ENCODE measurements at places on chromosomes 7 and 10.

- DNase-seq, result no peak
Observed at GRCh38 chr10:124436191-124436638, 13.6 kb downstream of the NKX1-2 start.

- DNase-seq, result no peak
Observed at GRCh38 chr7:151081170-151082101, 827 bp upstream of the FASTK start.

- DNase-seq, result no peak
Observed at GRCh38 chr10:77881636-77882035, 44.9 kb downstream of the DLG5 start.

- DNase-seq, result no peak
Observed at GRCh38 chr10:60295028-60295937, 94.4 kb downstream of the ANK3 start.

- no peak for DNase-seq
Observed at GRCh38 chr7:30150711-30151110, 15.9 kb downstream of the MTURN start.

DNA sequence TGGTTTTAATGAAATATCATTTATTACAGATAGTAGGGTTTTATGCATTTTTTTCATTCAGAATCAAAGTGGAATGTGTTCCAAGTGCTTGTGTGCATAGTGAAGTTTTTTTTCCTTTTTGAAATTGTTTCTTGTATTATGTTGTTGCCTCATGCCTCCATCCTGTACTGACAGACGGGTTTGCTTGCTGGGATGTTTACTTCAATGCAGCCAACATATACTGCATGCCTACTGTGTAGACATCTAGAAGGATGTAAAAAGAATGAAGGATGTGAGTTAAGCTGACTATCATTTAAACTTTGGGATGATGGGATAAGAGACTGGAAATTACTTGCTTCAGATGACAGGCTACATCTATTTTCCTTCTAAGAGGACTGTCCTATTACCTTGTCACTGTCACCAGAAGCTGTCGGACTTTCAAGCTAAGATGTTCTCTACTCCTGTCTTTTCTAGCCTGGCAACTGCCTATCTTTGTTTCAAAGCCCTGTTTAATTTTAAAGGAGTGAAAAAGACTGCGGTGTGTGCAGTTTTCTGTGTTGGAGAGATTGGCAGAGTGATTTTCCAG lies 243.7 kb downstream of the CDK14 start:
- DNase-seq, result no peak

DNA sequence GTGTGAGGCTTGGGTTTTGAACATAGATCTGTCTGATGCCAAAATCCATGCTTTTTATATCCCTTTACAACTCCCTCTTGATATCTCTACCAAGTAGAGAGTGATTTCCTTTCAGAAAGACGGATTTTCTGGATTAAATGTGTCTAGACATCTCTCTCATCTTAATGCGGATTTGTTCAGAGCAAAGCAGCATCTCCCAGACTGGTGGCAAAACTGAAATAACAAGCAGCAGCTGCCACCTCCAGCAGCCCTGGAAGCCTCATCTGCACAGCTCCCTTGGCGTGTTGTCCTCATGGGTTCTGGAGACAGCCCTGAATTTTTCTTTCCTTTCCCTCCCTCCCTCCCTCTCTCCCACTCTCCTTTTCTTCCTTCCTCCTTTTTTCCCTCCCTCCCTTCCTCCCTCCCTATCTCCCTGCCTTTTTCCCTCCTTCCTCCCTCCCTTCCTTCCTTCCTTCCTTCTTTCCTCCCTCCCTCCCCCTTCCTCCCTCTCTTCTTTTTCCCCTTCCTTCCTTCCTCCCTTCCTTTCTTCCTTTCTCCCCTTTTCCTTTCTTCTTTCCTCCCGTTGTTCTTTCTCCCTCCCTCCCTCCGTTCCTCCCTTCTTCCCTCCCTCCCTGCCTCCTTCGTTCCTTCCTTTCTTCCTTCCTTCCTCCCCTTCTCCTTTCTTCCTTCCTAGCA lies 639.9 kb downstream of the TYW1 start:
- DNase-seq, result no peak

- no peak for DNase-seq
Observed at GRCh38 chr10:23238015-23238414, 45.9 kb downstream of the PTF1A start.

- DNase-seq, result no peak
Observed at GRCh38 chr10:95847007-95847406, 60.8 kb upstream of the CC2D2B start.

- DNase-seq, result no peak
Observed at GRCh38 chr10:126090911-126091728, 194.8 kb downstream of the FANK1 start.

- DNase-seq, result no peak
Observed at GRCh38 chr7:25459057-25459456, 230.8 kb upstream of the NPVF start.

DNA sequence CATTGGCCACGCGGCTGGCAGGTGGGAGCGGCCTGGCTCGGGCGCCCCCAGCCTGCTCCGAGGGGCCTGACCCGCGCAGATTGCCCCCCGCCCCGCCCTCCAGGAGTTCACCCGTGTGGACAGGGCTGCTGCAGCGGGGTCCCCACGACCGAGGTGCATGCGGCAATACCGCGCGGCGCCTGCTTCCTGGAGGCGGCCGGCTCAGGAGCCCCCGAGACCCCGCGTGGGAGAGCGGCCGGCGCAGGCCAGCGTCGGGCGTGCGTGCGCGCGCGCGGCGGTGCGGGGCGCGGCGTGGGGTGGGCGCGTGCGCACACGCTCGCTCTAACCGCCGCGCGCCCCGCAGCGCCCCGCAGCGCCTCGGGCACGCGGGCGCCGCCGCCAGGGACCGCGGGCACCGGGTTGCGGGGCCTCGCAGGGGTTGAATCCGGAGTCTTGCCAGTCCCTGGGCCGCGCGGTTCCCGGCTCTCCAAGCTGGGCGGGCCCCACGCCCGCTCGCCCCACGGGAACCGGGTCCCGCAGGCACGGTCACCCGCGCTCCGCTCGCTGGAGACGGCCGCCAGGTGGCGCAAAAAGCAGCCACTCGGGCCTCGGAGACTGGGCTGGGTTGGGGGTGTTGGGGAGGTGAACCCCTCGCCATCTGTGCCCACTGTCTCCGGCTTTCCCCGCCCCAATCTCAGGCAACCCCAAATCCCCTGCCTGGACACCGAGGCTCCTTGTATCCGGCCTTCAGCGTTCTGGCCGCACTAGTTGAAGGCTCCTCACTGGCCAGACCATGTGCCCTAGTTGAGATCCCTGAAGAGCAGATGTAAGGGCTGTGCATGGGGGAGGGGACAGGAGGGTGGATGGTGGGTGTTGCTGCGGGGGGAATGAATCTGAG lies 1.3 kb upstream of the ACHE start:
- DNase-seq, result no peak

GRCh38 chr10:3395458-3395861 lies 222.9 kb upstream of the PITRM1 start:
- DNase-seq, result no peak

- no peak for DNase-seq
Observed at GRCh38 chr7:157488966-157489365, 152.2 kb downstream of the DNAJB6 start.

GRCh38 chr10:5782174-5782573 lies 31.1 kb downstream of the GDI2 start:
- DNase-seq, result no peak

GRCh38 chr10:113064039-113064438 lies 114.0 kb downstream of the TCF7L2 start:
- DNase-seq, result no peak

- no peak for DNase-seq
Observed at GRCh38 chr7:19920705-19921104, 147.3 kb upstream of the TMEM196 start.

- DNase-seq, result no peak
Observed at GRCh38 chr7:19610194-19610943, 98.5 kb downstream of the POLR1F start.

DNA sequence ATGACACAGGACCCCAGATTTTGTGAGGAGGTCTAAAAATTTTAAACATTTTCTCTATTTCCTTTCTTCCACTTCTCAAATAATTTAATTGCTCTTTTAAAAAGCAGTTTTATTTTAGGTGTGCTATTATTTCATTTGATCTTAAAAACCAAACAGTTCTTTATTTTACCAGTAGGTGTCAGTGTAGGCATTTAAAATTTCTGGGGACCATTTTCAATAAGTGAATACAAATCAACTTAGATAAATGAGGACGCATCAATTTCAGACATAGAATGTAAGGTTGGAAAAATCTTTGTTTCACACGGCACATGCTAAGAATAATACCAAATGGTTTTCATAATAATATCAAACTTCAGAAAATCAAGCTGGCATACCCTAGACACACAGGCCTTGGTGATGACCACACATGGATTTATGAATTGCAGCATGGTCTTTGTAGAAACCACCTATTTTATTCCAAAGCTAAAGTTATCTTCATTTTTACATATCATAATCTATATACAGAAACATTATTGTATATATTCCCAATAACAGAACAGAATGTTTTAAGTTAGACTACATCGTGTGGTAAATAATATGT lies 127.6 kb upstream of the SLC26A5 start:
- no peak for DNase-seq

DNA sequence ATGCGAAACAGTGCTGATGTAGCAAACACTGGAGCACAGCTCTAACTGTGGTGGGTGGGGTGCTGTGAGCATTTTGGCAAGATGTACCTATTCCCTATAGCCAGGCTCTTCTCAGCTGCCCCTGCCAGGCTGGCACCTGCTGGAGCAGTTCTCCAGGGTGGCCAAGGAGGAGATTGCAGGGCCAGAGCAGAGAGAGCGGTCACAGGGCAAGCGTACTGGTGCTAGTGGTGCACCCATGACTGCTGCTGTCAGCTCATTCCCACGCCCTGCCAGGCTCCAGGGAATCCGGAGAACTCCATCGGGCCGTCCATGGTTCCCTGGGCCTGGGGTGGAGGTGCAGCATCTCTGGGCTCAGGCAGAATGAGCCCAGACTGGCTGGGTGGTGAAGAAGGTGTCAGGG lies 2.1 kb downstream of the COL13A1 start:
- no peak for DNase-seq

- DNase-seq, result no peak
Observed at GRCh38 chr10:49350138-49350537, 45.8 kb downstream of the DRGX start.

DNA sequence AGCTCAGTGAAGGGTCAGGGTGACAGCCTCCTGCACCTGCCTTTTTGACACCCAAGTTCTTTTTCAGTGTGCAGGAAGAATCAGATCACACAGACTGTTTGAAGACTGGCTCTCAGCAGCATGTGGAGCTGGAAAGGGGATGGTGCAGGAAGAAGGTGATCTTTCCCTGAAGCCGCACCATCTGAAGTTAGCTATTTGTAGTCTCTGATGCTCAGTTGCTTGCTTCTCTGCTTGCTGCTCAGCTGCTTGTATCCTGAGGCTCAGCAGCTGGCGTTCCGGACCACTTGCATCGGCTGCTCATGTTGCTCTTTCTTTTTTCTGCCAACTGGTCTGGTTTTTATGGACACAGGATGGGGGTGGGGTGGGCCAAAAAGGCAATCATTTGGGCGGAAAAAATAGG lies 15.8 kb upstream of the DNMBP start:
- DNase-seq, result no peak

- DNase-seq, result no peak
Observed at GRCh38 chr7:29588900-29589696, 25.5 kb downstream of the PRR15 start.

DNA sequence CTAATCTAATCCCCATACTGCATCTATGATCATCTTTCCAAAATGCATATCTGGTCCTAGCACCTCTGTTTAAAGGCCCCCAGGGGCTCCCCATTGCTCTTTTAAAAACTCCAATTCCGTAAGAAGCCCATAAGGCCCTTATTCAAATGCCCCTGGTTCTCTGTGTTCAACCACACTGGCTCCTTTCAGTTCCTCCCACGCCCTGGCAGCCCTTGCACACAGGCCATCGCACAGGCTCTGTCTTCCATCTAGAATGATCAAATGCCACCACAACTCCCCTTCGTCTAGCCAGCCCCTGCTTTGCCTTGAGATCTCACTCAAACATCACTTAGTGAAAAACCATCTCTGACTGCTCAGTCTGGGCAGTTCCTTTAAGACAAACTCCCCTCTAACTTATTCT lies 112.9 kb upstream of the LYZL2 start:
- no peak for DNase-seq

DNA sequence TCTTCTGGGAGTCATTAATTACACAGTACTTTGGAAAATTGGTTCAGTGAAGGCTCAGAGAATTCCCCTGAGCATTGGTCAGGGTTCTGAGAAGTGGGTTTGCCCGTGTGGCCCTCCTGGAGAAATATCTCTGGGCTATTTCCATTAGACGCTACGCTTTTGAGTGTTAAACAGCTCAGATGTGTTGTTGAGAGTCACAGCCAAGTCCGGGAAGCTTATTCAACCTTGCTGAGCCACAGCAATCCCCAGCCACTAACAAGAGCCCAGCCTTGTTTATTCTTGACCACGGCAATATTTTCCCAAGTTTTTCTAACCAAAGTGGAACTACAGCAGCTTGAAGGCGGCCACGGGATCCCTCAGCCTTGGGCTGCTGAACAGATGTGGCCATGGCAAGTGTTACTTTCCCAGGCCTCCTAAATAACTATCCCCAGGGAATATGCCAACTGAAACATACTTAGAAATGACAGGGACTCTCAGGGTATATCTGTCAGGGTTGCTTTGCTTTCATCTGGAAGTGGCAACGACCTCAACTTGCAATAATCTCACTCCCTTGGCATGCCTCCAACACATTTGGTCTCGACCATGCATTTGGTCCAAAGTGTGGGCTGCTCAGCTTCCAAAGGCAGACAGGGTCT lies 214.7 kb downstream of the EMX2 start:
- no peak for DNase-seq

DNA sequence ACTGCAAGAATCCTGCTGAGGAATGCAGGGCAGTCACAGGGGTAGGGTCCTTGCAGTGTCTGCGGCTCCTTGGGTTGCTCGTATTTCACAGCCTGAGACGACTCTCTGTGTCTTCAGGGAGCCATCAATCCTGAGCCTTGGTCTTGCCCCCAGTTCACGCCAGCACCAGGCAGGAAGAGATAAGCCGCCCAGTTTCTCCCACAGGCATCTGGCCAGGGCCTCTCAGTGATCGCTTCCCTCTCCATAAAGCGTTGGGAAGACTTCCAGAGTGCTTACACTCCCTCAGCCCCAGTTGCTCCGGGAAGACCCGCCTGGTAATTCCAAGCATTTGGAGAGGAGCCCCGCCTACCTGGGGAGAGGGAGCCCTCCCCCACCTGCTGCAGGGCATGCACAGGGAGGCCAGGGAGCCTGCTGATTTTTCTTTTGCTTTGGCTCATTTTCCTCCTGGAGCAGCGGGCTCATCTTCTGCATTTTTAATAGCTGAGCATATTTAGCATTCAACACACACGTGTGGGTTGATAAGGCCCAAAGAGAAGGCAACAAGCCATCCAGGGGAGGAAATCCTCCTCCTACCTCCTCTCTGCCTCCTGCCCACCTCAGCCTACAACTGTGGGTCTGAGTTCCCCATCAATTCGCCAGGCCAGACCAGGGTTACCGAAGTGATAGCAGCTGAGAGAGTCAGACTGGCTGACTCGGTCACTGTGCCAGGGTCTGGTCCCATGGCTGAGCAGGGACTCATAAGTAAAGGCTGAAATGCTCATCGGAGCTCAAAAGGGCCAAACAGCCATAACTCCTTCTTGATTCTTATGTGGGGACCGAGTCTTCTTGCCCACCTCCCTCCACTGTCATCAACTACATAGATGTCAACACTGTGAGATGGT lies 74.4 kb upstream of the EFCAB10 start:
- no peak for DNase-seq

- no peak for DNase-seq
Observed at GRCh38 chr10:8051109-8051821, 3.2 kb upstream of the GATA3 start.

GRCh38 chr7:100476903-100477870 lies 1.8 kb downstream of the TSC22D4 start:
- no peak for DNase-seq
